ENCODE measurements at places on chromosomes 5 and 9. TPM values are rescaled to one million over a fixed set of nuclear protein-coding genes. Genes with fewer than 3 reads are reported as not detected.

GRCh38 chr5:67200809-67201562 lies 4.4 kb upstream of the CD180 start:
- DNase-seq, result no peak
- no peaks in the 10 kb centered on the region for H3K4me1 ChIP-seq
- H3K27ac ChIP-seq, result no peak overlapping the region
- no peaks in the 10 kb centered on the region for H3K36me3 ChIP-seq
- H3K27me3 ChIP-seq, result no peaks in the 10 kb centered on the region

The TRIM14 gene
- 16.1 TPM for total RNA-seq

GRCh38 chr5:53873235-53873634 lies 312.8 kb downstream of the NDUFS4 start:
- DNase-seq, result no peak
- no peak overlapping the region for H3K27ac ChIP-seq
- H3K4me3 ChIP-seq, result no peak overlapping the region
- H3K36me3 ChIP-seq, result no peaks in the 10 kb centered on the region
- H3K4me1 ChIP-seq, result no peaks in the 10 kb centered on the region

- no peak overlapping the region for H3K4me3 ChIP-seq
- H3K27ac ChIP-seq, result no peak overlapping the region
- no peaks in the 10 kb centered on the region for H3K36me3 ChIP-seq
- H3K27me3 ChIP-seq, result no peaks in the 10 kb centered on the region
- no peaks in the 10 kb centered on the region for H3K4me1 ChIP-seq
These were observed 16.4 kb upstream of the PPP1R26 start for GRCh38 chr9:135463140-135463539.

GRCh38 chr5:145495196-145495595 lies 339.9 kb downstream of the PRELID2 start:
- H3K27me3 ChIP-seq, result no peaks in the 10 kb centered on the region
- H3K27ac ChIP-seq, result peak overlapping the region; percentile 75
- H3K4me1 ChIP-seq, result peaks cover 11% of the 10 kb centered on the region
- DNase-seq, result no peak
- H3K36me3 ChIP-seq, result no peaks in the 10 kb centered on the region

GRCh38 chr9:114551750-114552685 lies 35.6 kb upstream of the ATP6V1G1 start:
- no peak overlapping the region for H3K27ac ChIP-seq
- no peaks in the 10 kb centered on the region for H3K4me1 ChIP-seq
- no peak overlapping the region for H3K4me3 ChIP-seq
- H3K36me3 ChIP-seq, result no peaks in the 10 kb centered on the region
- peak; percentile 74 for DNase-seq

The RAD17 gene
- 24.4 TPM for total RNA-seq

The SCGB3A2 gene
- not detected for total RNA-seq

DNA sequence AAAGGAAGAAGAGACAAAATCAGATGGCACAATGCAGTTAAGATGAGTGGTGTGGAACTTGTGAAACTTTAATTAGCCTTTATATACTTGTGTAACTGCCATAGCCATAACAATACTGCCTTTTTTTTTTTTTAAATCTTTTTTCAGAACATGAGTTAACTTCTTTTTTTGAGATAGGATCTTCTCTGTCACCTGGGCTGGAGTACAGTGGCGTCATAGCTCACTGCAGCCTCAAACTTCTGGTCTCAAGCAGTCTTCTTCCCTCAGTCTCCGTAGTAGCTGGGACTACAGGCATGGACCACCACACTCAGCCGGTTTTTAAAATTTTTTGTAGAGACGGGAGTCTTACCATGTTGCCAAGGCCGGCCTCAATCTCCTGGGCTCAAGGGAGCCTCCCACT lies 37.2 kb downstream of the GPBP1 start:
- H3K36me3 ChIP-seq, result peaks cover 10% of the 10 kb centered on the region
- no peak overlapping the region for H3K27ac ChIP-seq
- no peak for DNase-seq
- H3K4me1 ChIP-seq, result peaks cover under 1% of the 10 kb centered on the region
- H3K4me3 ChIP-seq, result no peak overlapping the region

DNA sequence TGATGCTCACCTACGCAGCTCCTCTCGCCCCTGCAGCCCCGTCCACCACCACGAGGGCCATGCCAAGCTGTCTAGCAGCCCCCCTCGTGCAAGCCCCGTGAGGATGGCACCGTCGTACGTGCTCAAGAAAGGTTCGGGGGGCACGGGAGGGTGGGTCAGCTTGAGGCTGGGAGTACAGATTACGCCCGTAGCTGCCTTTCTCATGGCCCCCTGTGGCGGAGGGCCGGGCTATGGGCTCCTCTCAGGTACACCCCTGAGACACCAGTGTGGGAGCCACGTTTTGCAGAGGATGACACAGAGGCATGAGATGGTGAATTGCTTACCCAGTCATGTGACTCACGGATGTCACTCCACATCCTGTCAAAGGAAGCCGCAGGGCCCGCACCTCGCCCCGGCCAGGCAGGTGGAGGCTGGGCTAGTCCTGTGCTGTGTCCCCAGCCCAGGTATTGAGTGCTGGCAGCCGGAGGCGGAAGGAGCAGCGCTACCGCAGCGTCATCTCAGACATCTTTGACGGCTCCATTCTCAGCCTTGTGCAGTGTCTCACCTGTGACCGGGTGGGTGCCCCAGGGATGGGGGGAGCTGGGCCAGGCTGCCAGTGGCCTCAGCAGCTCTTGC lies 33.7 kb downstream of the USP20 start:
- H3K4me3 ChIP-seq, result no peak overlapping the region
- no peak overlapping the region for H3K27ac ChIP-seq
- H3K36me3 ChIP-seq, result peaks cover 57% of the 10 kb centered on the region
- no peak for DNase-seq
- no peaks in the 10 kb centered on the region for H3K4me1 ChIP-seq

DNA sequence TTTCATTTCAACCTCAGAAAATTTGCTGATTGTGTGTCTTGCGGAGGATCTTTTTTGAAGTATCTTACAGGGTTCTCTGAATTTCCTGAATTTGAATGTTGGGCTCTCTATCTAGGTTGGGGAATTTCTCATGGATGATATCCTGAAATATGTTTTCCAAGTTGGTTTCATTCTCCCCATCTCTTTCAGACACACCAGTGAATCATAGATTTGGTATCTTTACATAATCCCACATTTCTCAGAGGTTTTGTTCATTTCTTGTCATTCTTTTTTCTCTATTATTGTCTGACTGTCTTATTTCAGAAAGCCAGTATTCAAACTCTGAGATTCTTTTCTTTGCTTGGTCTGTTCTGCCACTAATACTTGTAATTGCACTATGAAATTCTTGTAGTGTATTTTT lies 456.9 kb downstream of the PRELID2 start:
- H3K27me3 ChIP-seq, result no peaks in the 10 kb centered on the region
- H3K36me3 ChIP-seq, result peaks cover 4% of the 10 kb centered on the region
- no peak overlapping the region for H3K4me3 ChIP-seq
- H3K4me1 ChIP-seq, result no peaks in the 10 kb centered on the region
- no peak for DNase-seq
- H3K27ac ChIP-seq, result no peak overlapping the region

- no peak overlapping the region for H3K27ac ChIP-seq
- no peak overlapping the region for H3K4me3 ChIP-seq
- H3K27me3 ChIP-seq, result no peaks in the 10 kb centered on the region
- no peaks in the 10 kb centered on the region for H3K4me1 ChIP-seq
- DNase-seq, result no peak
These were observed 190.1 kb downstream of the PARP8 start for GRCh38 chr5:50856401-50857119.

GRCh38 chr5:68554571-68555279 lies 339.2 kb downstream of the PIK3R1 start:
- no peak for DNase-seq
- peak overlapping the region; percentile 23 for H3K27ac ChIP-seq
- no peak overlapping the region for H3K4me3 ChIP-seq

The LCN2 gene
- not detected for total RNA-seq

GRCh38 chr5:84622461-84622860 lies 237.8 kb upstream of the EDIL3 start:
- H3K4me3 ChIP-seq, result no peak overlapping the region
- no peak for DNase-seq
- no peaks in the 10 kb centered on the region for H3K27me3 ChIP-seq
- no peaks in the 10 kb centered on the region for H3K36me3 ChIP-seq
- no peak overlapping the region for H3K27ac ChIP-seq

- H3K36me3 ChIP-seq, result no peaks in the 10 kb centered on the region
- H3K4me1 ChIP-seq, result no peaks in the 10 kb centered on the region
- peak overlapping the region; percentile 81 for H3K27ac ChIP-seq
- H3K4me3 ChIP-seq, result peak overlapping the region; percentile 70
- DNase-seq, result peak; percentile 66
- H3K27me3 ChIP-seq, result no peaks in the 10 kb centered on the region
These were observed 13.5 kb upstream of the ANKRD18B start for GRCh38 chr9:33510262-33511183.

The ANKRD18B gene
- total RNA-seq, result not detected
